ENCODE measurements at places on chromosomes 1 and 21.

DNA sequence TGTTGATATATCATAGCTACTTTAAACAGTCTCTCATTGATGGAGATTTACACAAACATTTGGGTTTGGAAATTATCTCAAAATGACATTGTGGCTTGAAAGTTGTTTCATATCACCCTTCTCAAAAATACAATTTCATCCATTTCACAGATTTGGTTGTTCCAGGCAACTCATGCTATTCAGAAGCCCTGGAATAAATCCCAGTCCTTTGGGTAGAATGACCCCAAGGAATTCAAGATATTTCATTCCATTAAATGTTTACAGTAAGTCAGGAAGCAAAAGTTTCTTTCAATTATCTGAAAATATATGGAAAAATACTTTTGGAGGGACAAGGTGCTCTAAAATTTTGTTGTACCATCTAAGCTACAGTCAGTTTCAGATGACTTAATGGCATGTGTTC is 27.1 kb downstream of the MPZL1 start:
- no peak for DNase-seq

DNA sequence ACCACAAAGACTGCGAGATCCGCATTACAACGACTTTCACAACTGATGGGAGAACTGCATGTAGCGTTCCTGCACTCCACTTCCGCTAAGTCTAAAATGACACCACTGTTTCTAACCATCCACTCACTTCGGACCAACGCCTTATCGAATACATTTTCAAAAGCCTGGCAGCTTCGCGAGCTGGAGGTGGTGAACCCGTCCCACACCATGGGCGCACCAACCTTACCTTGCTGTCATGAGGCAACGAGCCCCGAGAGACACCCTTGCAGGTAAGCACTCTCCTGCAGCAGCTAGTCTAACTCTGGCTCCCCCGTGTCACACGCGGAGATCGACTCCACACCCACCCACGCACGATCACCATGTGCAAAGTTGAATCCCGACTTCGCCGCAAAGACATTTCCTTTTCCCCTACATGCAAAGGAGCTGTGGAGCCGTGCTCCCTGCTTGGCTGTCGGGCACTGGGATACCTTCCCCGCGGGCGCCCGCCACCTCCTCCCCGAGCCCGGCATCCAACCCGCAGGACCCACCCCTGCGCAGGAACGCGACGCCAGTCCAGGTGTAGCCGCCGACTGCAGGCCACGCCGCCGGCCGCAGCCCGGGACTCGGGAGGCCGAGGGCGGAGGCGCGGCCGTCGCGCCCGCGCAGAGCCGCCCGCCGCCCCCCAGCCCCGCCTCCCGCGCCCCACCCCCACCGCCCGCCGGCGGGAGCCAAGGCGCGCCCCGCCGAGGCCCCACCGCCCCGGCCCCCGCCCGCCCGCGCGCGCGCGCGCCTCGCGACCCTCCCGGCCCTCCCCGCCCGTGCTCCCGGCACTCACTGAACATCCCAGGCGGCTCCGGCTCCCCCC is 629 bp downstream of the TAF5L start:
- DNase-seq: peak; percentile 1

- no peak for DNase-seq
Observed at GRCh38 chr1:95021805-95022643, 50.7 kb downstream of the ALG14 start.

GRCh38 chr1:37147392-37147831 is 113.1 kb upstream of the GRIK3 start:
- DNase-seq: no peak

- DNase-seq: no peak
Observed at GRCh38 chr1:236834876-236835275, 39.8 kb downstream of the MTR start.

- no peak for DNase-seq
Observed at GRCh38 chr1:241343956-241344355, 13.0 kb downstream of the RGS7 start.

GRCh38 chr1:27405074-27405473 is 12.7 kb downstream of the GPR3 start:
- no peak for DNase-seq

DNA sequence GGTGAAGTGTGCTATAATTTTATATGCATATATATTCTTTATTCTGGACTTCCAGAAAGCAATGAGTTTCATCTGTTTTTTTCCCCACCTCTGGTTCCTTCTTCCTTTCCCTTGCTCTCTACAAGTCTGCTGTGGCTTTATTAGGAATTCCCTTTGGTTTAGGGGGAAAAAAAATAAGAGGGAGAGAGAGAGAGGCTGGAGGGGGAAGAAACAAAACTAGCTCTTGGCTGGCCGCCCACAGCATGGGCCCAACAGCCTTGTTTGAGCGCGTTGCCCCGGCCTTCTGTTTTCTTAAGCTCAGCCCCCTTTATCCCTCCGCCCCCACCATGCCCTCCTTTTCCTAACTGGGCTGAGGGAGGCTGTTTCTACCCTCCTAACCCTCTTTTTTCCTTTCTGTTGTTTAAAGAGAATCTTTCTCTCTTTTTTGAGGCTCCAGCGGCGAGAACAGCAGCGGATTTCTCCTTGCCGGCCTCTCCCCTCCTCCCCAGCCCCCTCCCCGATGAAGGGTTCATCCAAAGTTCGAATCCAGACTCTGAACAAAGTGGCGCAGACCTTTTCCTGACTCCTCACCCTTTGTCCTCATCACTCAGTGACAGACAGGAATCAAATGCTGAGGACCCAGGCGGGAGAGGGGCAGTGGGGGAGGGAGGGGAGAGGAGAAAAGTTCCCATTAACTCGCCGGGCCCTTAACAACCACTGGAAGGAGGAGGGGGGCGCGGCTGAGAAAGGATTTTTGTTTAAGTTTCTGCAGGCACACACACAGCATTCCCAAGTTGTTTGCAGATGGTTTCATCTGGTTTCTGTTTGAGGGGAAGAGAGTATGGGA is 29.7 kb downstream of the PBX1 start:
- no peak for DNase-seq

GRCh38 chr1:2437617-2438016 is 25.3 kb upstream of the PEX10 start:
- DNase-seq: no peak

DNA sequence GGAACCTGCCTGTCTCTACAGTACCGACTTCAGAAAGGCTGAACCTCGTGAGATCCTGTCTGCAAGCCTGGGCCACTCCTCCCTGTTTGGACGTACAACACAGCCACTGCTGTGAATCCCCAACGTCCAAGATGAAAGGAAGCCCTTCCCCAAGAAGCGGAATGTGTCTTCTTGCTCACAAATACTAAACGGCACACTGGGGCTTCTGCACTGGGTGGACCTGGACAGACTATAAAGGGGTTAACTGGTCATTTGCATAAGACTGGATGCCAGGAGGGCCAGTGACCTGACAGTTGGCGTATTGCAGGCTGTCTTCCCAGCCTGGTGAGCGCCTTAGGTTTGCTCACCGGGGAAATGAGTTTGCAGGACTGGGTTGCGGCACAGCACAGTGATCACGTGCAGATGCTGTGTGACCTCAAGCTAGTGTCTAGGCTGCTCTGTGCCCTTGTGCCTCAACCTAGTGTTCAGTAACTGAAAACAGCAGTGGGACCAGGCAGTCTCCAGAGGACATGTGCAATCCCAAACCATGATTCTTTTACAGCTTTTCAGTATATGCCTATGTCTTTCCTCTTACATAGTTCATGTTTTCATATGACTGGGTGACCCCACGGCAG is 19.5 kb upstream of the AJAP1 start:
- DNase-seq: no peak

GRCh38 chr1:46646844-46647243 is 21.3 kb downstream of the ATPAF1 start:
- no peak for DNase-seq

- no peak for DNase-seq
Observed at GRCh38 chr1:172650474-172651193, 8.3 kb upstream of the FASLG start.

DNA sequence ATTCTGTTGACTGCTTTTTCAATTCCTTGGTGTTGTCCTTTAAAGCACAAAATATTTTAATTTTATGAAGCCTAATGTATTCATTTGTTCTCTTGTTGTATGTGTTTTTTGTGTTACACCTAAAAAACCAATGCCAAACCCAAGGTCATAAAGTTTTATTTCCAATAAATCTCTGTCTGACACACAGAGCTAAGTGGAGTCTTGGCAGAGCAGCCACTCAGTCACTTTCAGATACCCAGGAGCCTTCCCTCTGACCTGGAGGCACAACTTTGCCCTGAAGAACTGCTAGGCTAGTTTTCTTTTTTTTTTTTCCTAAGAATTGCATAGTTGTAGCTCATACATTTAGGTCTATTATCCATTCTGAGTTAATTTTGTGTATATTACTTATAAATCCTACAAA is 71.2 kb upstream of the BCL9 start:
- no peak for DNase-seq

DNA sequence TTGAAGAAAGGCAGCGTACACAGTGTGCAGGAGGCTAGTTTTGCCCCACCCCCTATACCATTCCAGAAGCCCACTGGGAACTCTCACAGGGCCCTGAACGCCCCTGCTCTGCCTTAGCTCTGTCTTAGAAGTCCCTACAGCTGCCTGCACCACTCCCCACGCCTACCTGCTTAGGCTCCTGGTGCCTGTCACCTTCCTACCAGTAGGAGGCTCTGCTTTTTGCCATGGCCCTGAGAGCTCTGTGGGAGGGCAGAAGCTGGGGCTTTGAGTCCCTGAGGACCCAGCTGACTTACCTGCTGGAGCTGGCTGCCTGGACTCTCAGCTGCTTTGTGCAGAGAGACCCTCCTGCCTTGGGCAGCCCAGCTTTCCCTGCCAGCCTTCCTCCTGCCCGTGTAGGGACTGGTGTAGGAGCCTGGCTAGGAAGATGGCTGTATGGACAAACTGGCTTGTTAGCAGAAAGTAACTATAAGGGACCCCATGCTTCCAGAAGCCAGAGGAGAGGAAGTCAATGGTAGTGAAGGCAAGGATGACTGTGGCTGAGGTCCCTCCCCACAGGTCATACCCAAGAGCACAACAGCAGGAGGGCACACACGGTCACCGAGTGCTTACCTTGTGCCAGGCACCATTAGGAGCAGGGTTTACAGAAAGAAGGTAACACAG is 9.8 kb upstream of the CELSR2 start:
- no peak for DNase-seq

- no peak for DNase-seq
Observed at GRCh38 chr1:197305925-197306324, 37.9 kb downstream of the CRB1 start.

DNA sequence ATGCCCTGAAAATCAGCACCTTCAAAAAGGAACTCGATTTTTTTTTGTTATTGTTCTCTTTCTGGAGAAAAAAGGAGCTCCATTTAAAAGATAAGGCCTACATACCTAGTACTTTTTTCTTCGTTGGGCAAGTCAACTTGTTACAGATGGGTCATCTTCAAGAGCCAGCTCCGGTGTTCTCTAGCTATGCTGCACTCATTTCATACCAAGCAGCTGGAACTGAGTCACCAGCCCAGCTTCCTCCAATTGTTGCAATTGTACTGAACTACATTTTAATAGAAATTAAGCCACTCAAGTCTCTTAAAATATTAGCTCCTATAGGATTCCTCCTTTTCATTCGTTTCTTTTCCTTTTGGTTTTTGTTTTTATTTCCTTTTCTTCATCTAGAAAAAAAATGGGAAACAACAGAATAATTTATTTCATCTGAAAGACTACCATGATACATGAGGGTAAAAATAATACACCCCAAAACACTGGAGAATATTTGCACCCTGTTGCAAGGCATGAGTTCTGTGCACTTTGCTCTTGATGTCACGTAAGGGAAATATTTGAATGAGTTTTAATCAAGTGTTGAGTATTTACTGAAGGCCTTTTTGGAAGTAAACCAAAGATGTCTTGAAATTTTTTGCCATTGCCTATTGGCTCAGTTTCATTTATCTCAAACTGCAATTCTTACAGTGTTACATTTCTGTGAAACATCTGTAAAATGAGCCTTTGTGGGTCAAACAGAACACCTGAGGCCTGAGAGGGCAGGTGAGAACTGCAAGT is 60.5 kb downstream of the CLIC4 start:
- DNase-seq: no peak

DNA sequence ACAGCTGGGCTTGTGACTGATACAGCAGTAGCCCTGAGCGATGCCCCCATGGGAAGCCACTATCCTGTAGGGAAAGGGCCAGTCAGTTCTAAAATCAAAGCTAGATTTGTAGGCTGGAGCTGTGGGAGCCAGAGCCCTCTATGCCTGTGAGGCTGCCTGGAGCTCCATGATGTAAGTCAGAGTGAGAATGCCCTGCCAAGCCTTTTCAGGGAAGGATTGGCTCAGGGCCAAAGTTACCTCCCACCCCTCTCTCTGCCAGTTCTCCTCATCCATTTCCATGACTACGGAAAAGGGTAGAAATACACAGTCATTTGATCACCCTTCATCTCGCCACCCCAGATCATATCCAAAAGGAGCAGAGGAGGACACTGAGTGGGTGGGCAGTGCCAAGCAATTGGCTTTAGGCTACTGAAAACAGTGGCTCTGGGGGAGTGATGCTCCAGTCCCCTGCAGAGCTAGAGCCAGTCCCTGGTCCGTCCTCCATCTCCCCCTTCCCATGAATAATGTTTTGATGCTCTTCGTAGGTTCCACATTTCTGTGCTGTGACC is 59.5 kb upstream of the KCNA3 start:
- DNase-seq: no peak

DNA sequence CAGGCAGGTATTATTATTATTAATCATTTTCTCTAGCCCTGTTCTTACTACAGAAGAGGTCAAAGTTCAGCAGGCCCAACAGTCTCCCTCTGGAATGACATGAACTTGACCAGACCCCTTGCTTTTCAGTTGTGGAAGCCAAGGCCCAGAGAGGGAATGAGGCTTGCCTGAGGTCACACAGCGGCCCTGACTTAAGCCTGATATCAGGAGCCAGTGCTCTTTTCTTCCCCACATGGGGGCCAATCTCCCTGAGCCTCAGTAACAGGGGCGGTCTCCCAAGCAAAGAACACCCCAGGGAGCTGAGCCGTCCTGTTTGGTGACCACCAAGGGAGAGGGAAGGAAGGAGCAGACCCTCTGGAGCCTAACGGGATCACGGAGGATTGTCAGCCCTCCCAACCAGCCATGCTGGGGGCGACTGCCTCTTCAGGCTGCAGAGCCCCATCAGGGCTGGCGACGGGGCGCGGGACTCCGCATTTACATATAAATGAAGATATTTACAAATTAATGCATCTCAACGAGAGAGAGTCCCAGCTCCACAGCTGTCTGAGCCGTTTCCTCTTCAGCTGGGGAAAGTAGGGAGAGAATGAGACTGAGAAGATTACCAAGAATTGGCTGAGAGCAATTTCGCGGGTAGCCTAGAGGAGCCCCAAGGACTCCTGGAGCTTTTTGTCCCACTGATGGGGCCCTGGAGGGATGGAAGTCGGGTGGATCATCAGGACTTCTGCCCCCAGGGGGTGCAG is 186.1 kb upstream of the KLHDC7A start:
- DNase-seq: no peak

GRCh38 chr1:25926731-25927496 is 20.7 kb upstream of the STMN1 start:
- DNase-seq: no peak

- no peak for DNase-seq
Observed at GRCh38 chr1:205930799-205931281, 12.4 kb downstream of the SLC26A9 start.

- DNase-seq: no peak
Observed at GRCh38 chr1:34842952-34843371, 16.6 kb downstream of the SMIM12 start.

Data from stimulated activated CD4-positive, alpha-beta T cell treated with anti-CD3 and anti-CD28 coated beads, Interleukin-1b, Interleukin-23, amount 100 ng/mL, for 1 hour (primary cell).